Immature natural killer cell (primary cell): ENCODE measurements at places on chromosomes 2 and 18.

DNA sequence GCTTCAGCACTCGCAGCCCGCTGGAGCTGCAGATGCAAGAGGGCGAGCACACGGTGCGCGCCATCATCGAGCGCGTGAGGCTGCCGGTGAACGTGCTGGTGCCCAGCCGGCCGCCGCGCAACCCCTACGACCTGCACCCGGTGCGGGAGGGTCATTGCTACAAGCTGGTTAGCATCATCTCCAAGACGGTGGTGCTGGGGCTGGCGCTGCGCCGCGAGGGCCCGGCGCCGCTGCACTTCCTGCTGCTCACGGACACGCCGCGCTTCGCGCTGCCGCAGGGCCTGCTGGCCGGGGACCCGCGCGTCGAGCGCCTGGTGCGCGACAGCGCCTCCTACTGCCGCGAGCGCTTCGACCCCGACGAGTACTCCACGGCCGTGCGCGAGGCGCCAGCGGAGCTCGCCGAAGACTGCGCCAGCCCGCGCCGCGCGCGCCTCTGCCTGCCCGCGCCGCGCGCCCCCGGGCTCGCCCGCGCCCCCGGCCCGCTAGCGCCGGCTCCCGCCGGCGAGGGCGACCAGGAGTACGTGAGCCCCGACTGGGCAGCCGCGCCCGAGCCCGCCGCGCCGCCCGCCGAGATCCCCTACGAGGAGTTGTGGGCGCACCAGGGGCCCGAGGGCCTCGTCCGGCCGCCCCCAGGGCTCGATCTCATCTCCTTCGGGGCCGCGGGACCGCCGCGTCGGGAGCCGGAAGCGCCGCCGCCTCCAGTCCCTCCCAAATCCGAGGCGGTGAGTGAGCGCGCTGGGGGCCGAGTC lies 11.8 kb downstream of the GAREM2 start:
- DNase-seq = peak; percentile 89

DNA sequence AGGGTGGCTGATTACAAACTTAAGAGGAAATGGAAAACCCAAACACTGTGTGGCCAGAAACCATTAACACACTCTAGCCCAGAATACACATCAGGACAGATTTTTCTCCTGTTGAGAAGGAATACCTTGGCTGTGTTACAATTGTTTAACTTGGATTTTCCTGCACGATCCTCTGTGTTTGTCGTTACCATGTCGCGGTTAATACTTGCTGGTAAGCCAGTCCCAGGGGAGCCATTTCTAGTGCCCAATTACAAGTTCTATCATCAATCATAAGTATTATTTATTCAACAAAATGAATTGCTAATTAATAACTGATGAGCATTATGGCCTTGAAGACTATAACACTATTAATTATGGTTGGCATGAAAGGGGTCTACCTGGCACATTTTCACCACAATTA lies 146.8 kb downstream of the LNPK start:
- DNase-seq = no peak

DNA sequence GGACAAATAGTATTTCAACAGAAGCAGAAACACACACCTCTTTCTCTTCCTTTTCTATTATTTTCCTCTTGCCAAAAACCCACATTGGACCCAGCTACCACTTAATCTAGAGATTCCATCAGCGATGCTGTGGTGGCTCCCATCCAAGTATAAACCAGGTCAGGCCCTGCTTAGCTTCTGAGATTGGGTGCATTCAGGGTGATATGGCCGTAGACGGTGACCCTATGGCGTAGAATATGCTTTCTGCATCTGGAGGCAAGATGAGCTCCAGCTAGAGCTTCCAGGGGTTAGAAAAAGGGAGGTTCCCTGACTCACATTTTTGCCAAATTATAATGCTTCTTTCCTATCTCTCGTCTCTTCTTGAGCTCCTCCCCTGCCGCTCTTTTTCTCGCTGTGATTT lies 66.5 kb downstream of the TNP1 start:
- no peak for DNase-seq

- no peak for DNase-seq
Measured at GRCh38 chr2:32783933-32784332, 156.1 kb downstream of the TTC27 start.

- DNase-seq = no peak
Measured at GRCh38 chr18:25055076-25055475, 296.9 kb downstream of the ZNF521 start.

GRCh38 chr2:43107679-43108078 lies 118.7 kb downstream of the ZFP36L2 start:
- no peak for DNase-seq

- no peak for DNase-seq
Measured at GRCh38 chr2:130241041-130241707, 42.9 kb upstream of the TUBA3E start.

- no peak for DNase-seq
Measured at GRCh38 chr2:65487404-65487803, 55.0 kb upstream of the SPRED2 start.

GRCh38 chr18:60246606-60247005 lies 126.0 kb downstream of the MC4R start:
- DNase-seq = no peak

GRCh38 chr2:222912117-222912516 lies 51.3 kb downstream of the ACSL3 start:
- DNase-seq = no peak

- no peak for DNase-seq
Measured at GRCh38 chr2:74481961-74482800, 617 bp downstream of the CCDC142 start.

GRCh38 chr2:149017116-149017985 lies 21.1 kb upstream of the LYPD6B start:
- DNase-seq = peak; percentile 47

DNA sequence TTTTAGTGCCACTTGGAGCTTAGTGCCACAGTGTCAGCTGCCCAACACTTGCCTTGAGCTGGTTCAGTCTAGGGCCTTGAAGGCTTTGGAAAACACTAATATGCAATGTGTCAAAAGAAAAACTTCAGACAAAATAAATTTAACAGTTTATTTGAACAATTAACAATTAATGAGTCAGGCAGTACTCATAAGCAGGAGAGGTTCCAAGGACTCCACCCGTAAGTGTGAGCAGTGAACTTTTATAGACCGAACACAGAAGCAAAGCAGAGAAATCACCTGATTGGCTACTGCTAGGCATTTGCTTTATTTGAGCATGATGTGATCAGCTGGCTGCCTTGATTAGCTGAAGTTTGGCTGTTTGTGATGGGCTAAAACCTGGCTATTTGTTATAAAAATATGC lies 49.5 kb upstream of the TBC1D8 start:
- no peak for DNase-seq

DNA sequence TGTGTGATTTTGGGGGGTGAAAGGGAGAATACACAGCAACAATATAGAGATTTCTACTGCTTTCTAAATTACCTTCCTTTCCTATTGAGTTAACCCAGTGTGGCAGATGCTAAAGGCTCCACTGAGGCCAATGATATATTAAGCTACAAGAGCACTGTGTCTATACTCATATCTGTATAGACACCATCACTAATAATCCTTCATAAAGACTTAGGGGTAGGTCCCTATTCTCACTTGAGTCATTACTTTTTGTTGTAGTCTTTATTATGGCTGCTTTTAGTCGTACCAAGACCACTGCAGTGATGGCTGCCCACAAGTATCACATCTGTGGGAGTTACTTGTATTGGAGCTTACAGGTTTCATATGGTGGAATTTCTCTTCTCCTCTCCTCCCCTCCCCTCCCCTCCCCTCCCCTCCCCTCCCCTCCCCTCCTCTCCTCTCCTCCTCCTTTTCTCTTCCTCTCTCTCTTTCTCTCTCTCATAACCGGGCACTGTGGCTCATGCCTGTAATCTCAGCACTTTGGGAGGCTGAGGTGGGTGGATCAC lies 637.6 kb downstream of the ADCYAP1 start:
- DNase-seq = no peak

- DNase-seq = no peak
Measured at GRCh38 chr2:34719206-34719605, 1120.1 kb upstream of the FAM98A start.

- DNase-seq = no peak
Measured at GRCh38 chr2:20675701-20676352, 8.9 kb downstream of the GDF7 start.

DNA sequence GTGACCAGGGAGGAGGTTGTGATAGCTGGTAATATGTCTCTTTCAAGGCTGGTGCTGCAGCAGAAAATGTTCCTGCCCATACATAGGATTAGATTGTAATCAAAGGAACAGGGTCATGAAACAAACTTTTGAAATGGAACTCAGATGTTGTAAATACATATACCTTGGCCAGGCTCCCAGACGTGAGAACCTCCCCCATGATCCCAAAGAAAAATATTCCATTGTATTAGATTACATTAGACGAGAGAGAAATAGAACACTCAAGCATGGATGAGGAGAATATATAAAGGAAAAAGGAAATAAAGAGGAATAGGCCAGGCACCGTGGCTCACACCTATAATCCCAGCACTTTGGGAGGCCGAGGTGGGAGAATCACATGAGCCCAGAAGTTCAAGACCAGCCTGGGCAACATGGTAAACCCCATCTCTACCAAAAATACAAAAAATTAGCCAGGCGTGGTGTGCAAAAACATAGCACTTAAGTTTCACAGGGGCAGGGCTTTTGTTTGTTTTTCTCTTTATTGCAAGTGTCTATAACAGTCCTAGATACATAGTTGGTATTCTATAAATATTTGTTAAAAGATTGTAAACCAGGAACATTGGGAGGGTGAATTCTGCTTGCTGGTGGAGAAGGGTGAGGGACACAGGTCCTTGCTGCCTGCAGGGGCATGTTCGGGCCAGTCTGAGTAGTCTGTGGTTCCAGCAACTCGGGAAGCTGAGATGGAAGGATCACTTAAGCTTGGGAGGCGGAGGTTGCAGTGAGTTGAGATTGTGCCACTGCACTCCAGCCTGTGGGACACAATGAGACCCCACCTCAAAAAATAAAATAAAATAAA lies 52.8 kb downstream of the RPL37A start:
- no peak for DNase-seq

- no peak for DNase-seq
Measured at GRCh38 chr2:86011449-86011941, 94.2 kb downstream of the POLR1A start.

DNA sequence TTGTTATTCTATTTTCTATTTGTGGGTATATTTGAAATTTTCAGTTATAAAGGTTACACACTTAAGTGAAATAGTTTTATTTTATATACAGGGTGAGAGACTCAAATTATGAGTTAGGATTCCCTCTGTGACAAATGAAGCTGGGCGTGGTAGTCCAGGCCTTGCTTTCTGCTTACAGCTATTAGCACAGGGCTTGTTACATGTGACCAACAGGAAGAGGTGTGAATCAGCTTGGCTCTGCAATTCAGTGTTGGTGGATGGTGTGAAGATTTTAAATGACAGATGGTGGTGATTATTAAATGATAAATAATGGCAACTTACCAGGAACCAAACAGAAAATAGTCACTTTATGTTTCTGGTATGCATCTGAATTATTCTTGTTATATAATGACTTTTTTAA lies 64.4 kb upstream of the NOSTRIN start:
- peak; percentile 33 for DNase-seq

DNA sequence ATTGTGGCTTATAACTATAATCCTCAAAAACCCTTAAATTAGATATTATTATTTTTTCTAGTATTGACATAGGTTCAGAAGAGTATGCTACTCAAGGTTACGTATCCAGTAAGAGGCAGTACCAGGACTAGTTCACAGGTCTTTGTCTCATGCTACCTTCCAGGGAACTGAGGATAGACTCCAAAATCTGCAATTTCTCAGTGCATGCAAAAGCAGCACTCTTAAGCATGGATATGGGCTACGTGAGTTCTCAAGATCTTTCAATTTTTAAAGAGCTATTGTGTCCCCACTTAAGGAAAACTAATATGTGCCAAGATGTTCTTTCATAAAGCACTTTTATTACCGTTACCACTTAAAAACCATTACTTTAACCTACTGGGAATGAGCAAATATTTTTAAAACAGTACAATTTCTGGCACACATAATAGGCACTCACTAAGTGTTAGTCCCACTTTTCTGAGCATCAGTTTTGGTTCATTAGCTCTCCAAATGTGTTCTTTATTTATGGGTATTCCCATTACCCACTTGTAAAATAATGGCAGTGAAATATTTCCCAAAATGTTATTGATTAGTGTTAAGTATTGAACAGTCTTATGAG lies 113.8 kb upstream of the TTN start:
- DNase-seq = no peak

- no peak for DNase-seq
Measured at GRCh38 chr2:29620890-29621289, 300.5 kb downstream of the ALK start.

DNA sequence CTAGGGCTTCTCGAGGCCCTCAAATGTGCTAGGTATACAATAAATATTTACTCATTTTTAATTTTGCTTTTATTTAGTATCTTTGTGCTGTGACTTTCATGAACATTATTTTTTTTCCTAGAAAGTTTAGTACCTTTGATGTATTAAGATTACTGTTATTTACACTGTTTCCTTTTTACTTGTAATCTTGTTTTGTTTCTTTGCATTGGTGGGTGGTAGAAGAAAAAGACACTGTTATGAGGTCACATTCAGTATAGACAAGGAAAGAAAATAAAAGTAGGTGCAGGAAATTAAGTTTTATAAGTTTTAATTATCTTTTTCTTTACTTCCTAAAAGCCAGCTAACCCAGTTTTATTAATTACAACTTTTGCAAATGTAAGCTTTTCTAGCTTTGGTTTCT lies 23.0 kb downstream of the MALT1 start:
- DNase-seq = no peak

DNA sequence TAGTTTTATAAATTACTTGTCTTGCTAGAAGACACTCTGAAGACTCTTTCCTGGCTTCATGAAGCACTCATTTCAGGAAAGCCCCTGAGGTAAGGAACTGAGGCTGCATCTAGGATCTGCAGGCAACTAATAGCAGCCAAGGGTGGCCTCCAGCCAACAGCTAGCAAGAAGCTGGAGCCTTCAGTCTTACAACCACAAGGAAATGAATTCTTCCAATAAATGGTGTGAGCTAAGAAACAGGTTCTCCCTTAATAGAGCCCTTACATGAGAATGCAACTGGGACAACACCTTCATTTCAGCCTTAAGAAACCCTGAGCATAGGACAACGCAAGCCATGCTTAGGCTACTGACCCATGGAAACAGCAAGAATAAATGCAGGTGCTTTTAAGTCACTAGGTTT lies 254.6 kb upstream of the RBBP8 start:
- DNase-seq = no peak

DNA sequence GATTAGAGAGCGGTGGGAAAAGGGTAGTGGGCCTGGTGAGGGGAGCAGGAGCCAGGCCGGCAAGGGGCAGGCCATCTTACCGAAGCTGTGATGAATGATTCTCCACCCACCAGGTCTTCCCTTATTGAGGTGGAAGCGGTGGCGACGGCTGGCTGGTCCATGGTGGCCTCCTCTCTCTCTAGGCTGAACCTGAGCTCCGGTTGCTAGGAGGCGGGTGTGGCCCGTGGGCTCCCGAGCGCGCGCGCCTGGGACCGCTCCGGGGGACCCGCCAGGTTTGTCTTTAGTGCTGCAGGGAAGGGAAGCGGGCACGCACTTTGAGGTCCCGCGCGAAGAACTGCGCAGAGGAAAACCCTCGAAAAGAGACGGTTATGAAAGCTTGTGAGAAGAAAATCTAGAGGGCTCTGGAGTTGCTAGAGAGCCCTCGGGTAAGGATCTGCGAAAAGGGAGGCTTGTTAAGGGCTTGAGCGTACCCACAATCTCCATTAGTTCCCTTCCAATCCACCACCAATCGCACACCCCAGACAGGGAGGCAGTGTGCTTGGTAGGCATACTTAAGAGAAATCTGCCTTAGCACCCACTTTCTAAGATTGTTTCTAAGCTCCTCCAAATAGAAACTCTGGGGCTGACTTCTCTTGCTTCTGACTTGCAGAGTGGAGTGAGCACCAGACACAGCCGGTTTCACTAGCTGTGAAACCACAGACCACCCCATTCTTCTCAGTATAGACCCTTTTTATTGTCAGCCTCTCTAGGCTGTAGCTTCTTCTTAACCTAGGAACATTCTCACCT lies at the start of gene STPG4:
TSS of gene STPG4 (minus strand) at position 218 of the 786 bp plus-strand sequence. CDS start at position 161, 57 bp downstream.
- DNase-seq = peak; percentile 26

GRCh38 chr2:217477583-217477982 lies 525.2 kb downstream of the TNS1 start:
- DNase-seq = no peak
